Activated CD4-positive, alpha-beta T cell treated with anti-CD3 and anti-CD28 coated beads, Interleukin-2, amount 50 U/mL, for 4 hours (primary cell): ENCODE measurements at places on chromosomes 16 and 17.

- no peak for DNase-seq
These were observed 38.7 kb downstream of the ESRP2 start for GRCh38 chr16:68197250-68197649.

- DNase-seq, result peak; percentile 70
These were observed 32.4 kb downstream of the FOXK2 start for GRCh38 chr17:82551779-82552457.

- DNase-seq, result no peak
These were observed 23.4 kb downstream of the SLC25A10 start for GRCh38 chr17:81735264-81736102.

DNA sequence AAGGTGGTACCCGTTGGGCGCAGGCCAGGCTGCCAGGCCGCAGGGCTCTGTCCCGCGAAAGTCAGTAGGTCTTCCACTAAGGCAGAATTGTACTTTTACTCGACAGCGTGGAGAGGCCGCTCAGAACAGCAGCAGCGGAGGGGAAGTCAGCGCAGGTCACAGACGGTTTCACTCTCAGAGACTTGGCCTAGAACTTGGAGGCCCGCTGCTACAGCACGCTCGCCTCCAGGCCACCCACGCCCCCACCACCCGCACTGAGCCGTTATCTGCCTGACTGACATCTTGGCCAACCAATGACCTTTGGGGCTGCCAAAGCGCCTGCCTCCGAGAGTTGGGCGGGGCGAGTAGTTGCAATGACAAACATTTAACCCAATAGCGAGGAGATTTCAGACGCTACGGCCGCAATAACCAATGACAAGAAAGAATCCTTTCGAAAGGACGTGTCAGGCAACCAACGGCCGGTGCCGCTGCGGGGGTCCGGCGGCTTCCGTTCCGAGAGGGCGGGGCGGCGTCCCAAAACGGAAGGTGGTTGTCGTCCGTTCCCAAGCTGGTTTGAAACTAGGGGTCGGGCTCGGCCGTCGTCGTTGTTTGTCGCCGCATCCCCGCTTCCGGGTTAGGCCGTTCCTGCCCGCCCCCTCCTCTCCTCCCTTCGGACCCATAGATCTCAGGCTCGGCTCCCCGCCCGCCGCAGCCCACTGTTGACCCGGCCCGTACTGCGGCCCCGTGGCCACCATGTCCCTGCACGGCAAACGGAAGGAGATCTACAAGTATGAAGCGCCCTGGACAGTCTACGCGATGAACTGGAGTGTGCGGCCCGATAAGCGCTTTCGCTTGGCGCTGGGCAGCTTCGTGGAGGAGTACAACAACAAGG is at the start of gene DCAF7:
DCAF7 (plus strand) TSS at position 532 of the 871 bp plus-strand sequence; CDS start at position 733, 201 bp downstream.
- DNase-seq, result peak; percentile 100

DNA sequence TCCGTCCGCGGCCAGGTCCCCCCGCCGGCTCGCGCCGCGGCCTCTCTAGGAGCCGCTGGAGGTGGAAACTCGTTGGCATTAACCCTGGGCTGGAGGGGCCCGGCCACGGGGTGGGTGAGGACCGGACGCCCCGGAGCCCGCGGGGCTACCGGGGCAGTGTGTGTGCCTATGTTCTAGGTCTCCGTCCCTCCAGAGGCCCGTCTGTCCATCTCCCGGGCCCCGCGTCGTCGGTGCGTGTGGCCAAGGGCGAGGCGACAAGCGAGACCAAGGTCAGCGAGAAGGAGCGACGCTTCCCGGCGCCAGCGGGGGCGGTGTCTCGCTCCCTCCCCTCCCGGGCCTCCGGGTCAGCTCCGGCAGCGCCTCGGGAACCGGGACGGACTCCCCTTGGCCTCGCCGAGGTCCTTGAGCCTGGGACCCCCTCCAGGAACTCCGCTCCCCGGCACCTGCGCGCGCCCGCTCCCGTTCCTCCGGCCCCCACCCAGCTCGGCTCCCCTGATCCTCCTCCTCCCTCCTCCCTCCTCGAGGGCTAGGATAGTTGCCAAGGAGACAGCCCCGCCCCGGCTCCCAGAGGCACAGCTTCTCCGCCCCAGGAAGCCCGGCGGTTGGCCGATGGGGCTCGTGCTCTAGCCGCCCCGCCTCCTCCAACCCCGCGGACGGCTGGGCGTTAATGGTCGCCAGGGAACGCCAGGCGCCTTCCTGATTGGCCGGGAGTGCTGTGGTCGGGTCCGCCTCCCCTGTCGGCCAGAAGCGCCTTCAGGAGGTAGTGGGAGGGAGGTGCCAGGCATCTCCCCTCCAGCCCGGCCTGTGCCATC is 663 bp upstream of the ZNF768 start:
- DNase-seq, result peak; percentile 82

DNA sequence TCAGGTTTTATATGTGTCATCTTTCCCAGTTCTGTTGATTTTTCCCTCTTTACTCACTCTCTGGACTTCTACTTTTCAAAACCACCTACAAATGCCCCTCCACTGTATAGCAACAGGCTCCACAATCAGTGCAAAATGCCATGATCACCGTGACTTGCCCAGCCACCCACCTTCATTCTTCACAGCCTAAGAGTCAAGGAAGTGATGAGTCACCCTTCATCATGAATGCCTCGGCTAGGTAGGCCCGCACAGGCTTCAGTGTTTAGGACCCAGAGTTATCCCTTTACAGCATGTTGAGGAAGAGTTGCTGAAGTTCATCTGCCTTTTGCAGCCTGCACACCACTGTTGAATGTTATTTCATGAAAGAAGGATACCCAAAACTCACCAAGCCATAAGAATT is 158.6 kb downstream of the PMP22 start:
- DNase-seq, result no peak

DNA sequence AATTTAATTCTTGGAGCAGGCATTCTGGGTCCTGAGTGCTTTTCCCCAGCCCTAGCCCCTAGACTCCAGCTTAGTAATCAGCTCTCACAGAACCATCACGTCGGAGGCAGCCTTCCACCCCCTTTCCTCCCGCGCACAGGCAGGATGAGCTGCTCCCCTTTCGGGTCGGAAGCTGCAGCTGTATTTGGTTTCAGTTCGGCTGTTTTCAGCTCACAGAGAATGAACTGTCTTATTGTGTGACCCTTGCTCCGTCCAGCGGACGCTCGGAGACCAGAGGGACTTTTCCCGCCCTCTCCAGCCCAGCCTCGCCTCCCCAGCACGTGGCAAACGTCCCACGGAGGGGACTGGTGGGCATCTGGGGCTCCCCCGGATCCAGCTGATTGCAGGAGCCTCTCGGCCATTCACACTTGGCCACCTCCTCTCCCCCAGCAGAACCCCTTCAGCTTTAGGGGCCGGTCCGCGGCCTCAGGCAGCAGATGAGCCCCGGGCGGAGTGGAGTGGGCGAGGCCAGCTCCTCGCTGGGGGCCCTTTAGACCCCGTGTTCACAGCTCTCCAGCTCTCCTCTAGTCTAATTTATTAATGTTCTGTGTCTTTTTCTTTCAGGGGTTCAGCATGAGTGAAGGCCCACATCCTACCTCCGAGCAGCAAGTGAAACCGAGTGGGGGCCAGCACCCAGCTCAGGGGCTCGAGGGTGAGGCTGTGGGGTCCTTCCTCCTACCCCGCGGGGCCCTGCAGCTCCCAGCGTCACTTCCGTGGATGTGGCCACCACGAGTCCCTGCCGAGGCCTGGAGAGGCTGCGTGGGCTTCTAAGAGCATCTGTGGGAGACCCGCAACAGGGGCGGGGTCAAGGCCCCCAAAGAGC is 863 bp upstream of the UTS2R start:
- peak; percentile 23 for DNase-seq

- DNase-seq, result no peak
These were observed 259.1 kb upstream of the RPL38 start for GRCh38 chr17:73944366-73944765.

- DNase-seq, result peak; percentile 74
These were observed 4.2 kb upstream of the MXRA7 start for GRCh38 chr17:76714822-76715495.

- no peak for DNase-seq
These were observed 70.0 kb upstream of the ELAC2 start for GRCh38 chr17:13087802-13088201.

GRCh38 chr16:1528921-1529537 is 4.4 kb upstream of the TMEM204 start:
- no peak for DNase-seq

DNA sequence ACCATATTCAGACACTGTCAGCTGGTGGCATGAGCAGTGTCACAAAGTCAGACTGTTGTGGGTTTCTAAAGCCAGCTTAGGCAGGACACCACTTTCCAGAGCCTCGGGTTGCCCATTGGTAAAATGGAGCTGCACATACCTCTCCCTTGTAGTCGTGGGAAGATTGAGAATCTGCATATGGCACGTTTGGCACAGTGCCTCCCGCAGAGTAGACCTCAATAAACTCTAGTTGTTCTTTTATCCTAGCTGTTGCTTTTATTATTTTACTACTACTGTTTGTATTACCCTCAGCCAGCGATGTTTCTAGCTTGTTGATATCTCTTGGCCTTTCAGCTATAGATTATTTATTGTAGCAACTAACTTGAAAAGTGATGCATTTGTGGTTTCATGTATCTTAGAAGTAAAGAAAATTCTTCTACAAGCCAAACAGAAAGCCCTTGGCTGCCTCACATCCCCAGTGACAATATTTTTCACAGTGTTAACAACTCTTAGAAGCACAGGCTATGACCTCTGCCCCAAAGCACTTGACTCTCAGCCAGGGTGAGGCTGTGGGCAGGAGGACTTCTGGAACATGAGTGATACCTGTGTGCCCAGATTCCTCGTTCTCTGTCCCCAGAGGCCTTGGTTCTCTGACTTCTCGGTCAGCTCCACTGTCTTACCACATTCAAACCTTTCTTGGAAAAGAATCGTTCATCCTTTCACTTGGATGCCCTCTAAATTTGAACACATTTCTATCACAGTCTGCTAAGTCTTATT is 351.6 kb downstream of the SNX29 start:
- no peak for DNase-seq

- no peak for DNase-seq
These were observed 15.2 kb downstream of the RABEP1 start for GRCh38 chr17:5297245-5297644.

DNA sequence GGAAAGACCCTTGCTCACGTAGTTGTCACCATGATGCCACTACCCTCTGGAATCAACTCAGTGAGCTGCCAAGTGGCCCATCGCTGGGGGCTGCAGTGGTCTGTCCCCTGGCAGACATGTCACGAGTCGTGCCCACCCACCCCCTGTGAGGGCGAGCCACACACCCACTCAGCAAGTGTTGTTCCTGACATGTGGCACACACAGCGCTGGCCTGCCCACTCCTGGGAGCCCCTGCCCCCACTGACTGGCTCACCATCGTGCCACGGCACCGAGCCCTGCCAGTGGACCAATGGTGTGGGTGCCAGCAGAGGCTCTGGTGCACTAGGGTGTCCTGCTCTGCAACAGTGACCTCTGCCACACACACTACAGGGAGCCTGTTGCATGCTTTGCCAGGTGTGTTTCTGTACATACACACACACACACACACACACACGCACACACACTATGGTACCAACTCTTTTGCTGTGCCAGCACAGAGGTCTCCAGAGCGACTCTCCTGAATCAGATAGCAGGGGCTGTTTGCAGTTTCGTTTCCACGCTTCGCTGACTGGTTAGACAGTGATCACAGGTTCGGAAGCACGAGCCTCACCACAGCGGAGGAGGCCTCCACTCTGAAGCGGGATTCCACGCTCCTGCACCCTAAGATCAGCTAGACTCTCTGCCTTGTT is 7.7 kb downstream of the RTN4RL1 start:
- DNase-seq, result no peak

- no peak for DNase-seq
These were observed 7.5 kb downstream of the SEC14L1 start for GRCh38 chr17:77148077-77148939.

DNA sequence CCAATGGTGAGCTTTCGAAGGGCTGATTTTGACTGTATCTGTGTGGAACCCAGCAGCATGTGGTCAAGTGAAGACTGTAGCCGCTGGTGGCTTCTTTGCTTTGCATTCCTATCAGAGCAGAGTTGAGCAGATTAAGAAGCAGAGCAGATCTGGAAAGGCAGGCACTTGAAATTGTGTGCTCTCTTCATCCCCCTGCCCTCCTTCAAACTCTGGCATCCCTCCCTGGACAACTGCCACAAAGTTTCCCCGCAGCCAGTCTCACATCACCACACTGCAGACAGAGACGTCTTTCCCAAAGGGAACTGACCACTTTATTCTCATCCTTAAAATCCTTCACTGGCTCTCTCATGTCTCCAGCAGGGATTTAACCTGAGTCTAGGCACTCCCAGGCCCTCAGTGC is 237.1 kb upstream of the DYNLRB2 start:
- DNase-seq, result no peak
